ENCODE measurements at places on chromosomes 12 and 14.
A peak's percentile ranks its signal among the peaks of the same experiment; 100 is the strongest.

GRCh38 chr14:34436118-34436905 is 25.7 kb downstream of the SPTSSA start:
- no peak for DNase-seq

GRCh38 chr14:24270537-24271133 is 762 bp downstream of the RABGGTA start:
- no peak for DNase-seq

DNA sequence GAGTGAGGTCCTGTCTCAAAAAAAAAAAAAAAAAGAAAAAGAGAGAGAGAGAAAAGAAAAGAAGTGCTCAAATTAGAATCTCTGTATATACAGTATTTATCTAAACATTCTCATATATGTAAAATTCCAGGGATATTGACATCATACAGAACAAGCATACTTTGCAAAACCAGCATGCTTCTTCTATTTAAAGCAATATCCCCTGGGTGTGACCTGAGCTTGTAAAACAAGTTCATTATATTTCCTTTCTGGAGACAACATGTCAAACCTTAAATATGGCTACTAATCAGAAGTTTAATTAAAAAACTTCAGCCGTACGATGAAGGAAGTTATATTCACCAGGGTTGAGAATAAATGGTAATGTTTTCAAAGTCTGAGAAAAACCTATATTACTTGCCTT is 175.8 kb upstream of the HMGA2 start:
- no peak for DNase-seq

- peak; percentile 67 for DNase-seq
These were observed 123.0 kb upstream of the PZP start for GRCh38 chr12:9331218-9331626.

DNA sequence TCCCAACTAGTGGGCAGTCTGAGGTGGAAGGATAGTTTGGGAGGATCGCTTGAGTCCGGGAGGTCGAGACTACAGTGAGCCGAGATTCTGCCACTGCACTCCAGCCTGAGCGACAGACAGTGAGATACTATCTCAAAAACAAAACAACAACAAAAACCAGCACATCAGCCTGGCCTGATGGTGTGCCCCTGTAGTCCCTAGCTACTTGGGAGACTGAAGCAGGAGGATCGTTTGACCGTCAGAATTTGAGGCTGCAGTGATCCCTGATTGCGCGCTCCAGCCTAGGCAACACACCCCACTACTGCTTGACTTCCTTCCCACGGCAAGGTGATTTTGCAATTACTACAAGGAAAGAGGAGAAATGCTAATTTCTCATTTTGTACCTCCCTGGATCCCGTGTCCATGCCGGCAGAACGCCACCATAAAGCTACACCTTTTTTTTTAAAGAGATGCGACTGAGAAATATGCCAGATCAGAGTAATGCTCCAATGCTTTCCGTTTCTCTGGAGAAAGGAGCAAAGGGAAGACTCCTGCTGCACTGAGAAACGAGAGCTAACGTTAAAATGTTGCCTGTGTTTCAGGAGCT is 672 bp upstream of the SCFD1 start:
- DNase-seq, result no peak

DNA sequence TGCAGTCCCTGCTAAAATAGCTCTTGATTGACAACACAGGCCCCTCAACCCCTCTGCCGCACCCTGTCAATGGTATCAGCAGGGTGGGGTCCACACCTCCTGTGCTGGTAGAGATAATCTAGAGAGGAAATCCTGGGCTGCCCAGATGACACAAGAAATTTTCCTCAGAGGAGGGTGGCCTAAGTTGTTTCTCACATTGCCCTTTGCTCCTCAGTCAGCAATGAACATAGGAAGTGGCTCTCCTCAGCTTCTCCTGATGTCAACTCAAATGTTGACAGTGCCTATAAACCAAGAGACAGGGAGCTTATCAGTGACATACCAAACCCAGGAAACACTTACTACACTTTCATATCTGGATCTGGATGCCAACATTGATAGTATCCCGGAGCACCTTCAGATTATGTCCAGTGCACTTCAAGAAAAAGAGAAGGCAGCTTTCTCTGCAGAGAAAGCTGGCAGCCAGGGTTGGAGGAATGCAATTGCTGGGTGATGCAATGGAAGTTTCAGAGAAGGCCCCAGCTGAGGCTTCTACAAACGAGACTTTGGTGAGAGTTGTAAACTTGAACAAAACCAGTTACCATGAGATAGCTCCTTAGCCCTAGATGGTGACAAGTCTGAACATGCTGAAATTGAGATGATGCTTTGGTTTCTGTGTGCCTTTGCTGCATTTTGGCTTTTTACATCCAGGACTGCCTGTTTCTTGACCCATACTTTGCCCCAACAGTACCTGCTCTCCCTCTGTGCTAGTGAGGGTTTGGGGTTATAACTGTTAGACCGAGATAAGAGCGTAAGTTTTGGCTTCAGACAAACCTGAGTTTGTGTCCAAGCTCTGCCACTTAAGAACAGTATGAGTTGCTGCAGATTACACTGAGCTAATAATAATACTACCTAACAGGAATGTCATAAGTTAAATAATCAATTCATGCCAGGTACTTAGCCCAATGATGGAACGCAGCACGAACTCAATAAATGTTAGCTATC is 183.5 kb downstream of the NUAK1 start:
- no peak for DNase-seq

DNA sequence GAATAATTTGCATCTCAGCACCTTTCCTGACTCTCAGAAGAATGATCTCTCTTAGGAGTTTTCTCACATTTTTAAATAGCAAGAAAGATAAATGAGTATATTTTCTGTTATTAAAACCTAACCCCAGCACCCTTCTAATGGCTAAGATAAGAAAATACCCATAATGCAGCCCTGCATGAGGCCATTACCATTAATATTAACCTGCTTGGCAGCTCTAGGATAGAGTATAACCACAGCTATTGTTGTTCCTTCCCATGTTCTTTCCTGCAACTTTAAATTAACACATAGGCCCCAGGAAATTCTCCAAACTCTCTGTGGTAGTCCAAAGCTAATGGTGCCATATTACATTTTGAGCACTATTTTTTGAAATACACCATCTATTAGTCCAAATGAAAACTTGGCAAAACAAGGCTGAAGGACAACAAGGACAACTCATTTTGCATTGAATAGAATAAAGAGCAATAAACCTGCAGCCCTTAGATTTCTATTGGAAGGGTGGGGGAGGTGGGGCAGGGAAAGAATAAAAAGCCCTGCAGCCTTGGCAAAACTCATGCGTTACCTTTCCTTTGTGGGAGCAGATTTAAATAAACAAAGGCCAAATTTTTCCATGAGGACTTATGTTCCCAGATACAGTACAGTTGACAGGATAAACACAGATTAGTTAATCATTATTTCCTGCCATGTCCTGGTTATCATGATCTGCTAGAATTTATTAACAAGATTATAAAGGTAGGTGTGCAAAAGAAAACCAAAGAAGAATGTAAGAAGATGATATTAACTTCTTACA is 46.9 kb downstream of the BTG1 start:
- no peak for DNase-seq

- DNase-seq, result no peak
These were observed 24.3 kb upstream of the TMEM106C start for GRCh38 chr12:47939009-47939601.

GRCh38 chr12:58247633-58248032 is 306.3 kb downstream of the ATP23 start:
- no peak for DNase-seq

DNA sequence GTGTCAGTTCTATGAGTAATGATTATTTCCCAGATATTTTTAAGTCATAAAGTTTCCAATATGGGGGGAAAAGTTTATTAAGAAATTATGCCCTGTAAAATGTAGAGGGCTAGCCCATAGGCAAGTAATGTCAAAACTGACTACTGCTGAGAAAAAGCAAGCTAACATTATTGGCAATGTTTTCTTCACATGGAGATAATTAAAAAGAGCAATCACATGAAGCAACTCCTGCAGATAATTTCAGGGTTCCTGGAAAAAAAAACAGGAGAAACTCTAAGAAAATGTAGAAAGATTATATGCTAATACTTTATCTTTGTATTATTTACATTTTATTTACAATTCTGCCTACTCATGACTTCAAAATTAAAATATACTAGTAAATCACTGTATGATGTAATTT is 39.8 kb downstream of the PPP1R12A start:
- DNase-seq, result no peak

- DNase-seq, result no peak
These were observed 883 bp upstream of the MYL2 start for GRCh38 chr12:110921262-110921661.

GRCh38 chr12:104631867-104632266 is 175.1 kb downstream of the CHST11 start:
- no peak for DNase-seq

DNA sequence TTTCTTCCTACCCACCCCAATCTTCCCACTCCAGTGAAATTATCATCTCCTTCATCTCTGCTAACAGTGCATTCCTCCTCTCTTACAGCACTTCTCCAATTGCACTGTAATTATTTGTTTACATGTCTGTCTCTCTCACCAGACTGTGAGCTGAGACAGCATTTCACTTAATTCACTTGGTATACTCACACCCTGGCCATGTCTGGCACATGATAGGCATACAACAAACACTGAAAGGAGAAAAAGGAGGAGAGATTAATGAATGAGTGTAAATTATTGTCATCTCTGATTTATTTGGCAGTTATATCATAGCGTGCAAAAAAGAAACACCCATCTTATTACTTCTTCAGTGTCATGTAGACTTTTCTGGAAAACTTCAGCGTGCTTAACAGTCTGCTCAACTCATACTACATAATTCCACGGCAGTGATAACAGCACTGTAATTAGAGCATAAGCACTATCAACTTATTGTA is 452.3 kb downstream of the ADAMTS20 start:
- DNase-seq, result no peak

DNA sequence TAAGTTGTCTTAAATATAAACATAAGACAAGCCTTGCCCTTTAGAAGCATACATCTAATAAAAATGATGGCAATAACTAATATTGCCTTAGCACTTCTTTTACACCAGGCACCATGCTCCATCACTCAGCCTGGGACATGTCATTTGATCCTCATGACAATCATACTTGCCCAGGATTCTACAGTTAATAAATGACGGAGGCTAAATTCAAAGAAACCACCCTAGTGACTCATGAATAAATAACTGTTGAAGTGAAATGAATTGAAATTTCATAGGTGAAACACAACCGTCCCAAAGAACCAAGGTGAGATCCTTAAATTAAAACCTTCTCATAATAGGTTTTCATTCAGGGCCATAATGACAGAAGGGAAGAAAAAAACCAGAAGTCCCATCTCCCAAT is 89.5 kb downstream of the GRIN2B start:
- DNase-seq, result no peak

GRCh38 chr12:20722142-20722541 is 27.0 kb downstream of the SLCO1C1 start:
- no peak for DNase-seq

- no peak for DNase-seq
These were observed 63.9 kb downstream of the MYRFL start for GRCh38 chr12:69888901-69889300.

- no peak for DNase-seq
These were observed 189.4 kb downstream of the NRXN3 start for GRCh38 chr14:78359581-78359980.

GRCh38 chr12:94434171-94434570 is 25.5 kb downstream of the CEP83 start:
- no peak for DNase-seq

DNA sequence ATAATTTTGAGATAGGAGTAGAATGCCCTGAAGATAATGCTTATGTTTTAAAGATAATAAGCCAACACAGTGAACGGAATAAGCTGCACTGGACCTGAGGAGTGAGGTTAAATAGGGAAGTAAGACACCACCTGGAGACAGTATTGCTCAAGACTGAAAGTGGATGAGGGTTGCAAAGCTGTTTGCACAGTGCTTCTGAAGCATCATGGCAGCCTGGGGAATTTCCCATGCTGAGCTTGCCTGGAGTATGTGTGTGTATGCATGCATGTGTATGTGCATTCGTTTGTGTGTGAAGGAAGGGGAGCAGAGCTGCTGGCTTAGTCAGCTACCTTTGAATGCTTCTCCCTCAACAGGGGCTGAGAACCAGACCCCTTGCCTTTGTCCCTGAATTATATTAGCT is 35.8 kb downstream of the BHLHE41 start:
- DNase-seq, result peak; percentile 66

GRCh38 chr12:27911397-27911796 is 61.1 kb downstream of the PTHLH start:
- DNase-seq, result no peak

DNA sequence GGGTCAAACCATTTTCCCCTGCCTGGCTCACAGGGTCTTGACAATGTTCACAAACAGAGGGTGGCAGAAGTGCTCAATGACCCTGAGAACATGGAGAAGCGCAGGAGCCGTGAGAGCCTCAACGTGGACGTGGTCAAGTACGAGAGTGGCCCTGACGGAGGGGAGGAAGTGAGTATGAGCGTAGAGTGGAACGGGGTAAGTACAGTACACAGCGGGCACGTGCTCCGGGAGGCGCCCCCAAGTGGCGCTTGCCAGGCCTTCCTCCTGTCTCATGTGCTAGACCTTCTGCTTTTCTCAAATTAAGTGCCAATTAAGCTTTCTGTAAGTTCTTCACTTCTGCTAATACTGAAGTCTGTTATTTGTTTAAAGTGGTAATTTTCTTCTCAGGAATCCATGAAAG is 35.9 kb downstream of the XRCC3 start:
- peak; percentile 79 for DNase-seq

- no peak for DNase-seq
These were observed 1.2 kb upstream of the MAPKAPK5 start for GRCh38 chr12:111840807-111841206.

DNA sequence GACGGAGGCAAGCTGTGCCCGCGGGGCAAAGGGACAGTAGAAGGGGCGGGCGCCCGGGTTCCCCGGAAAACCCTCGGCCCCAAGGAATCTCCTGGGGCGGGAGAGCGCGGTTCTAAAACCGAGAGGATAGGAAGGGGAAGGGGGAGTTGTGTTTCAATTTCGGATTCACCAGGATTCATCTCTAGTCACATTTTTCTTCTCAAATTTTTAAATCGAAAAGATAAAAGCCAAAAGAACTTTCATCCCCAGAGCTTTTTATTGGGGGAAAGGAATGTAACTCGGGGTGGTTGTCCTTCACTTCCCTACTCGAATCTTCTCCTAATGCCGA is 1.4 kb downstream of the BMP4 start:
- DNase-seq, result no peak

GRCh38 chr12:4080213-4080612 is 193.3 kb upstream of the CCND2 start:
- no peak for DNase-seq

GRCh38 chr12:7090222-7090998 is 1.8 kb downstream of the C1R start:
- no peak for DNase-seq

GRCh38 chr14:62697461-62697860 is 347.8 kb downstream of the KCNH5 start:
- no peak for DNase-seq

Data from GM10248 (cell line).